Activated CD4-positive, alpha-beta T cell treated with anti-CD3 and anti-CD28 coated beads, Interleukin-2, amount 50 U/mL, for 24 hours (primary cell): ENCODE measurements at places on chromosomes 13 and 19.

GRCh38 chr13:45441633-45442032 lies 23.1 kb upstream of the COG3 start:
- DNase-seq = no peak

DNA sequence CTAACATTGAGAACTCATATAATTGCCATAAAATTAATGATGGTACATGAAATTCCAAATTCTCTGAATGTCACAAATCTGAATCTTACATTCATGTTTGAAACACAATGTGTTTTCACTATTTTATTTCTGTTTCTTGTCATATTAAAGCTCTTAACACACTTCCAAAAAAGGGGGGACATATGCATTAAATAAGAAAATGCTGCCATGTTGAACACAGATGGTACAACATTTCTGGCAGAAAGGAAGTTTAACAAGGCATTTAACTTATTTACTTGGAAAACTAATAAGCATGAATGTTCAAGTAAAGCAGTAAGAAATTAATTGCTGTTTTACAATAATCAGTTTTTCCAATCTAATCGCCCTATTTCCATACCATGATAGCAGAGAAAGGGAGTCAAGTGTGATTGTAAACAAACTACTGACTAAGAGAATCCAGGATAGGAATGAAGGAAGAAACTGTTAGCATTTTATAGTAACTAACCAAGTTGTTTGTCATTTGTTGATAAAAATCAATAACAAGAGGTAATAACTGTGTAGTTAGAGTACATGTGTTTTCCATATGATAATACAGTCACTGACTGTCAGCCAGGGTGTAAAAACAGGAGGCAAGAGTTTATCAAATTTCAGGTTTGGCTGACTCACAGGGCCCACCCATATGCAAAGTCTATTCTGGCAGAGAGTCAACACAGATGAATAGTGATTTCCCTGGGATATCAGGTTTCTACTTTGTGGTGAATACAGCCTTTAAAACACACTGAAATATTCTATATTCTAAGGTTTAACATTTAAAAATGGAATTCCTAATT lies 5.7 kb upstream of the FOXO1 start:
- DNase-seq = no peak

GRCh38 chr19:12580180-12580694 lies 29.0 kb upstream of the ZNF564 start:
- no peak for DNase-seq

- no peak for DNase-seq
Observed at GRCh38 chr13:94753327-94753726, 41.0 kb upstream of the SOX21 start.

GRCh38 chr13:89832827-89833226 lies 1514.7 kb upstream of the MIR17HG start:
- no peak for DNase-seq

DNA sequence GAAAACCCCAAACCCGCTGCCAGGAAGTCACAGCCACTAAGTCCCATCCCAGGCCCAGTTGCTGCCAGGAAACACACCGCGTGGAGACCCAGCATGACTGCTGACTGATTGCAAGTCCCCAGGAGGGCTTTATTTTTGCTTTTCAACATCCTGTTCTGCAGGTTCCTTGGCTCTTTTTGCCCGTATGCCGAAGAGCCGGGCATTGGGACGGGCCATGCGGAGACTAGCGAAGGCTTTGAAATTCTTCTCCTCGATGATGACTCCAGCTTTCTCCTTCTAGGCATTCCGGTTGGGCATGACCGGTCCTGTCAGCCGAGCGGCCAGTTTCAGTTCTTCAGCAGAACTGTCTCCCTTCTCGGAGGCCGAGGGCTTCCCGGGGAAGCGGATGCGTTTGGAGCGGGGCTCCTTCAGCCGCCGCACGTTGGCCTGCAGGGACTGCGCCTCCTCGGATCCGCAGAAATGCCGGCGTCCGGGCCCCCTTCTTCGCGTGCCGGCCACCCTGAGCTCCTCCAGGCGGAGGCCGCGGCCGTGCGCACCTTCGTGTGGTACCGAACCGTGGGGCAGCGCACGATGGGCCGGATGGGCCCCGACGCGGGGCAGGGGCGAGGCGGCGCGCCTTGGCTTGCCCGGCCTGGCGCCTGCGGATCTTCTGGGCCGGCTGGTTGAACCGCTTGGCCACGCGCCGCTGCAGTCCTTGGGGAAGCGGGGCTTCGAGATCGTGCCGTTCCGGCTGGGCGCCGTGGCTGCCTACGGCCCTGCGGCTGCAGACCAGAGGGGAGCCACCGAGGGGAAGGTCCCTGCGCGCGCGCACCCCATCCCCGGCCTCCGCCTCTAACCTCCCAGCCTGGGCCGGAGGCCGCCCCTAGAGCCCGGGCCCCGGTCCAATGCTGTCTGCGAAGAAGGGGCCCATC lies 15.2 kb downstream of the ZSCAN5C start:
- no peak for DNase-seq

- no peak for DNase-seq
Observed at GRCh38 chr19:2376784-2377519, 16.9 kb downstream of the TMPRSS9 start.

GRCh38 chr13:106090001-106090400 lies 445.5 kb downstream of the EFNB2 start:
- DNase-seq = no peak

DNA sequence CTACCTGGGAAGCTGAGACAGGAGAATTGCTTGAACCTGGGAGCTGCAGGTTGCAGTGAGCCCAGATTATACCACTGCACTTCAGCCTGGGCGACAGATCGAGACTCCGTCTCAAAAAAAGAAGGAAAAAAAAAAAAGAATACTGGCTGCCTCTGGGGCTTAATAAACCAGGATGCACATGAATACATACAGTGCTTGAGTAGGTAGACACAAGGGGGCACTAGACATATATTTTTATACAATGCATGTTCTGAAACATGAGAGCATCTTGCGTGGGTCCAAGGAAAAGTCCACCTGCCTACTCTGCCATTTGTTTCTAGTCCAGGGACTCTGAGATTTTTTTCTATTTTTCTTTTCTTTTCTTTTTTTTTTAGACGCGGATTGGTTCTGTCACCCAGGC lies 31.2 kb downstream of the KEAP1 start:
- DNase-seq = peak; percentile 10

DNA sequence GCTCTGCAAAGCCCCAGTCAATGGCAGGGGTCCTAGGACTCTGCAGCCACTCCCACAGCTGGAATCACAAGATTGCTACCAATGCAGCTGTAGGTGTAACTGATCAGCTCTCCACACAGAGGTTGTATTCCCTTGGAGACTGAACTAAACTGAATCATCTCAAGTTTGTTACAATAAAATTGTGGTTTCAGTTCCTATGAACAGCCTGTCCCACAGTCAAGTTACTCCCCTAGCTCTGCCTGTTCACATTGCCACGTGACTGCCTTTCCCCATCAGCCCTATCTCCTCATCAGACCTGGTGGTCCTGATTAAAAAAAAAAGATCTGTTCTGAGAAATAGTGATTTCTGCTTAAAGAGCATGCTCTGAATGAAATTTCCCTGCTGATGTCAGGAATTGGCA lies 287.9 kb upstream of the NBEA start:
- no peak for DNase-seq

DNA sequence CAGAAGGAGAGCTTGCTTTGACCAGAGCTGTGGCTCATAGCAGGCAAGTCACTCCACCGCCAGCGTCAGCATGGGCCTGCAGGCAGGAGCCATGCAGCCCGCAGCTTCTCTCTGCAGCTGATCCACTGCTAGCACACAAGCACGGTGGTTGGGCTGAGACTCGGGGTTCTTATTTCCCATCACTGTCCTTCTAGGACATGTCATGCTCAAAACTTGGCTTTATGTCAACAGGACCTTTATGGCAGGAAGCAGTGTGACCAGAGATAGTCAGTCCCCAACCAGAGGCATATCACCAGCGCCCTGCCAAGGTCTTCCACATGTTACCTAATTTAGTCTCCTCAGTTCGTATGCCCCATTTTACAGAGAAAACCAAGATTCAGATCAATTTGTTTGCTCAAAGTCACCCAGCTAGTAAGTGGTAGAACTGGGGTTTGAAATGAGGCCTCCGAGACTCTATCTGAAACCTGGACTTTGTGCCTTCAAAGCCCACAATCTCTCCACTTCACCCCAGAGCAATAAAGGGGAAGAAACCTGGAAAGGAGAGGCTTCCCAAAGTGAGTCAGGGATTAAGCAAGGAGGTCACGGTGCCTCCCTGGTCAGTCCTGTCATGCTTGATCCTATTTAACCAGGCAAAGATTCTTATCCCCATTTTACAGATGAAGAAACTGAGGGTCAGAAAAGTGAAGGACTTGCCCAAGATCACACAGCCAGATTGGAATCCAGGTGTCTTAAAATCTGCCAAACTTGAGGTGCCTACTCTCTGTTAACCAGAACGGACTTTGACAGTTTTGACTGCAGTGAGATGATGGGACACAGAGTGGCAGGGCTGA lies 5.1 kb downstream of the TMEM272 start:
- DNase-seq = no peak

DNA sequence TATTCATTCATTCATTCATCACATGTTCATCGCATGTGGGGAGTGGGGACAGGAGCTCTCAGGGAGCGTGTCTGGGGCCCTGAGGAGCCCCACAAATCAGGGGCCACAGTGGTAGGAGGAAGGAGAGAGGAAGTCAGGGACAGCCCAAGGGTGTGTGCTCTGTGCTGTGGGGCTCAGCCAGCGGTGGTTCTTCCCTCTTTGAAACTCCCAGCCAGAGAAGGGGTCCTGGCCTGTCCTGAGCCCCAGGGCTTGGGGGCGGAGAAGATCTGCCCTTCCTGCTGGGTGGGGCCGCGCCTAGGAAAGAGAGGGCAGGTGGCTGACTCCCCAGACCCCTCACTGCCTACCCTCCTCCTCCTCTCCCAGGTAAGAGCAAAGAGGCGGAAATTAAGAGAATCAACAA lies 14.6 kb downstream of the AP2A1 start:
- no peak for DNase-seq

DNA sequence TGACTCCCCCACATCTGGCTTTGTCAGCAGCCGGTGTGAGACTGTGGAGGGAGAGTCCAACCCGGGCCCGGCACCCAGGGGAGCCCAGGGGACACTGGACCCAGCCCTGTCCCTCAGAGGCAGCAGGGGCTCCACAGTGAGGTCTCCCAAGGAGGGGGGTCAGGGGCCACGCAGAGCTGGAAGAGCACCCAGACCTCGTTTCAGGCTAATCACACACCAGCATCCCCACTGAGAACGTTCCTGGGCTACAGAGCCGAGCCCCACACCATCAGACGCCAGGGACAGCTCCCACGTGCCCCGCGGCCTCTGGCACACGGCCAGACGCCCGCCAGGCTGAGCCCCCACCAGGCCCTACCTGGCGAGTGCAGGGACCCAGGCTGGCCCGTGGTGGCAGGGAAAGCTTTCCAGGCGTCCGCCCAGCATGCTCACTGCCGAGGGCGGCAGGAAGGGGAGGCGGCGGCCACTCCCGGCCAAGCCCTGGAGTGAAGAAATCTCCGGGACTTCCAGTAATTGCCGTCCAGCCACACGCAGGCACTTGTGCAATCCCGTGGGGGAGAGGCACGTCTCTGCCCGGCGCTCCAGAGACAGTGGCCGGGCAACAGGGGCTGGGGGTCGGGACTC lies 19.2 kb downstream of the SBNO2 start:
- no peak for DNase-seq

DNA sequence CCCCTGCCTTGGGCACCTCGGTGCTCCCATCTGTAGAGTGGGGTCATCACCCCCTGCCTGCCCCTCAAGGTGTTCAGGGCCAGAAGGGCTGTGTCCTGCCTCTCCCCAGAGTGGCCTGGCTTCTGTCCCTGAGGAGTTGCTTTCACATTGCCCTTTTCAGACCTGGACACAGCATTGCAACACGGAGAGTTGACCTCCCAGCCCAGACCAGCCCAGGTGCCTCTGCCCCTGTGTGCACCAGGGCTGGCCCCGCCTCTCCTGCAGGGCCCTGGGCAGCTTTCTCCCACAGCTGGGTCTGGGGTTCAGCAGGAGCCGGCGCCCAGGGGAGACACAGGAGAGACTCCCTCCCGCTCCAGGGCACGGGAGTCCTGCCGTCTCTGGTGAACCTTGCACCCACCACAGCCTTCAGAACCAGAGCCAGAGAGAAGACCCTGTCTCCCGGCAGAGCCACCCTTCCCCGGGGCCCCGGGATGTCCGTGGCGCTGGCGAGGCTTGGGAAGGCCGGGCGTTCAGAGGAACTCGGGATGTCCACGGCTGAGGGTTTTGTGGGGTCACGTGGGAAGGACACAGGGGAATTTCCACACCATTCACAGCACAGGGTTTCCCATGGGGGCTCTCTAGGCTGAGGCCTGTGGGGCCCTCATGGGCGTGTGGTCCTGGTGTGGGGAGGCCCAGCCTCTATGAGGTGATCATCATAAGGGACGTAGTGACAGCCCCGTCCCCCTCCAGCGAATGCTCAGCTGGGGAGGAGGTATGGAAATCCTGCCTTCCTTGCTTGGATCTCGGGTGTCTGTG lies 23.2 kb downstream of the C13orf46 start:
- DNase-seq = no peak
